ENCODE measurements at places on chromosomes 6 and 20.

- ATAC-seq: no peak
These were observed 103.5 kb upstream of the HIVEP1 start for GRCh38 chr6:11908436-11909105.

DNA sequence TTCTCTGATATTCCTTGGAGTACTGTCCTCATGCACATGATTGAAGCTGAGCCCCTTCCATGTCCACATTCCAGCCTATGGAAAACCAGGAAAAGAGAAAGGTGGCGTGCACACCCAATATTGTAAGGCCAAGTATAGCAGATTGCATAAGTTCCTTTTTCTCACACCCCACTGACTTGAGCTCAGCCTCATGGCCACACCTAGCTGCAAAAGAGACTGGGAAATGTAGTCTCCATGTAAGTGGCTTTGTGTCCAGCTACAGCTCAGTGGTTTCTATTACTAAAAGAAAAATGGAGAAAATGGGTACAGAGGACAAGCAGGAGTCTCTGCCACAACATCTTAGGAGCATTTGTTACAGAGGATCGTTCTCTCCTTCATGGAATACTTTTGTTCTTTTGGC lies 10.8 kb upstream of the UST start:
- ATAC-seq: peak; percentile 62

DNA sequence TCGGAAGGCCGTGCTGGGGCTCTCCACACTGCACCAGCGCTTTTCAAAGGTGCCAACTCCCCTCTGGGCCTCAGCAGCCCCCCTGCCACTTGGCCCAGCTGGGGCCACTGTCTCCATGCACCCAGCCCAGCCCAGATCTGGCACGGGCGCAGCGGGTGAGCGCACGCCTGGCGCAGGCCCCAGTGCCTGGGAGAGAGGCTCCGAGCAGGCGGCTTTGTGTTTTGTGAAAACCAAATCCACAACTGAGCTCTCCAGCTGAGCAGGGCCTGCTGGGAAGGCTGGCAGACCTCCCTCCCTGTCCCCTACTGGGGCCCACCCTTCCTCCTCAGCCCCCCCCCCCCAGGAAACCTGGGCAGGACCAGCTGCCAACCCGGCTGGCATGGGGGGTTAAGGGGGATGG lies 17.0 kb downstream of the MDGA1 start:
- peak; percentile 53 for ATAC-seq

- no peak for ATAC-seq
These were observed 440.0 kb downstream of the HAO1 start for GRCh38 chr20:7500231-7500663.

DNA sequence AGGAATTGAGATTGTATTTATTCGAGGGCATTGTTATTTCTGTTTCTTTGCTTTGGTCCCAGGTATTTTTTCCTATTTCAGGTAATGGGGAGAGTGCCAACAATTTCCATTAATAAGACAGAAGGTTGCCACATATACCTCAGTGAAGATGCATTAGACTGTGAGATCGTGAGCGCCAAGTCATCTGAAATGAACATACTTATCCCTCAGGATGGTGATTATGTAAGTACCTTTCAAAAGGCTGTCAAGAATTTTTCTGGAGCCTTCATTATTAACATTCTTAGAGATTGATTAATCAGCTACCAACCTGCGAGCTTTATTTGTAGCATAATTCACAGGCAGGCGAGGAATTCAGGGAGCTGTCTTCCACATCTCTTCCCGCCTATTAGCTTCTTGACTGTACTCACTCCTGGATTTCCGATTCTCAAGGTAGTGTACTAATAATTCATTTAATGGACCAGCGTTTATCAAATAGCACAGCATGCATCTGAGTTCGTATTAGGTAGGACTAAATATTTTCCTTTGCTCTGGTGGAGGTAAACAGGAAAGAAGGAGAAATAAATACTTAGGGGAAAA lies 48.6 kb upstream of the FAM8A1 start:
- ATAC-seq: no peak

DNA sequence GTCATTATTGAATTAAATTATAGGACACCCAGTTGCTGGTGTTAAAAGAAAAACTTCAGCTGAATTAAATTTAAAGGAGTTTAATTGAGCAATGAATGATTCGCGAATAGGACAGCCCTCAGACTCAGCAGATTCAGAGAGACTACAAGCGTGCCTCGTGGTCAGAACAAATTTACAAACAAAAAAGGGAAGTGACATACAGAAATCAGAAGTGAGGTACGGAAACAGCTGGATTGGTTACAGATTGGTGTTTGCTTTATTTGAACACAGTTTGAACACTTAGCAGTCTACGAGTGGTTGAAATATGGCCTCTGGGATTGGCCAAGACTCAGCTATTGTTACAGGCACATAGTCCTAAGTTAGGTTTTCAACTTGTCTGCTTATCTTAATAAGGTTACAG lies 25.8 kb upstream of the TNFRSF21 start:
- ATAC-seq: no peak

GRCh38 chr20:23484081-23484480 lies 6.8 kb upstream of the CST8 start:
- ATAC-seq: no peak

GRCh38 chr6:14452567-14453527 lies 335.3 kb downstream of the CD83 start:
- ATAC-seq: no peak

- no peak for ATAC-seq
These were observed 78.0 kb downstream of the PSMB1 start for GRCh38 chr6:170475118-170475517.

DNA sequence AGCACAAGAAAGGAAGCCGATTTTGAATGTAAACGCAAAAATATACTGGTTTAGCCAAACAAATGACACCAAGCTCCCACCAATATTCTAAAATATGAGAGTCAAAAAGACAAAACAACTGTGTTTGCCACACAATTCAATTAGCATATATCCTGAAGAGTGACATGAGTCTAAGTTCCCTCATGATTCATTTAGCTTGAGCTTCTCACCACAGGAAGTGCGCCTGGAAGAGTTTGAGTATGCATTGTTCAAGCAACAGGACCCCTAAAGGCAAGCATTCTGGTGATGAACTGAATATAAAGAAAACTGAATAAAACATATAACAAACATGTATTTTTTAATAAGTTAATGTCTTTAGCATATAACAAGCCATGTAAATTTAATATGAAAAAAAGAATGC lies 115.2 kb upstream of the RUNX2 start:
- no peak for ATAC-seq

DNA sequence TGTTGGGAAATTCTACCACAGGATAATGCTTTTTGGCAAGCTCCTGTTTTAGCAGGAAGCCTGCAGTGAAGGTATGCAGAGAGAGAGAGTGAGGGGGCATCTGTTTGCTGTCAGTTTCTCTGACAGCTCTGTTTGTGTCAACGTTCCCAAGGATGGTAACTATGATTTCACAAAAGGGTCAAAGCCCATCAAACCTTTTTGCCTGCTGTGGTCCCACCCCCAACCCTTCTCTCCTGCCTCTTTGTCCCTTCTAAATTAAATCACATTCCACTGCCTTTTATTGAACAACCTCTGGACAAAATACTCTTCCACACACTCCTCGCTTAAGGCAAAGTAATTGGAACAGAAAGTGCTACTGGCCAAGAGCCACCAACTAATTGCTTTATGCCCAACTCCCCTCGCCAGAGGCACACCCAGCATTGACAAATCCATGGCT lies 128.3 kb downstream of the TSHZ2 start:
- ATAC-seq: no peak

- ATAC-seq: no peak
These were observed 22.3 kb downstream of the TPBG start for GRCh38 chr6:82385961-82386360.
